ENCODE measurements at places on chromosomes 12 and 14.
A peak's percentile ranks its signal among the peaks of the same experiment; 100 is the strongest.

DNA sequence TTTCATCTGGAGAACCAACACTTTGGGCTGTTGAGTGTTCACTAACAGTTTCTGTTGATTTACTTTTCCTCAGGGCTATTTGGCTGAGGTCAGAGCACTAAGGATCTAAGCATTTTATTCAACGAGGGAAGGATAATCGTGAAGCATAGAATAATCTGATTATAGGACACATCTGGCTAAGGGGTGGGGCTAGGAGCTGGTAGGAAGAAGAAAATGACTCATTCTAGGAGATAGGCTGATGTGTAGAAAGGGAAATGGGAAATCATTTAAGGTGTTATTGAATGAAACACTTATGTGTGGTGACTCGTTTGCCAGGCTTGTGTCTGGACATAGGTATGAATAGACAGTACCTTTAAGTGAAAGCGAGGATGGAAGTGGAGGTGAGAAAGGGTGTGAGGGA, 167.2 kb downstream of the ETNK1 start:
- no peaks in the 10 kb centered on the region for H3K4me1 ChIP-seq
- H3K4me3 ChIP-seq: no peak overlapping the region
- no peaks in the 10 kb centered on the region for H3K36me3 ChIP-seq
- H3K27me3 ChIP-seq: no peaks in the 10 kb centered on the region

DNA sequence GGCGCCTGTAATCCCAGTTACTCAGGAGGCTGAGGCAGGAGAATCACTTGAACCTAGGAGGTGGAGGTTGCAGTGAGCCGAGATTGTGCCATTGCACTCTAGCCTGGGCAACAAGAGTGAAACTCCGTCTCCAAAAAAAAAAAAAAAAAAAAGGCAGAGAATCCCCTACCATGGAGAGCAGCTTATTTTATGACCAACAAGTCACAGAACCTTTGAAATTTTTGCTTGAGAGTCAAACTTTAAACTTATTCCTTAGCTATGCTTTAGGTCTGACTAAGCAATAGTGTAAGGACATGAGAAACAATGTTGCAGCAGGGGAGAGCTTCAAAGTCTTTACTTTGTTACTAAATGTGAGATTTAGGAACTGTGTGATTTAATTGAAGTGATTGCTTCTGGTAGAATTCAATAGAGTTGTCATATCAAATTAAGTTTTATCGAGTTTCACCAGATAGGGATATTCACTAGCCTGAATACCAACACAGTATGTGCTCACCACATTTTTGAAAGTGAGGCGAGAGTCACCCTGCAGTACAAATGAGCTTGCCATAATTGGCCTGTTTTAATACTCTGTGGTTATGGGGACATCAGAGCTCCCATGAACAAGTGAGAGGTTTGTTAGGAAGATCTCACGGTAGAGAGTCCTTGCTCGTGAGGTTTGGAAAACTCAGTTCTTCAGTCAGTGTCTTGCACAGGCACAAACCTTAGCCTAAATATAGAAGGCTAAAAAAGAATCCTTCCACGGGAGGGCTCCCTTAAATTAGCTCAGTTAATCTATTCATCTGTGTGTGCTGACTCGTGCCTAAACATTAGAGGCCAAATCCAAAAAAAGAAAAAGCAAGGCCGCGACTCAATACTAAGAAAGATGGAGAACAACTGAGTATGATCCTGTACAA, 108.6 kb downstream of the SAMD4A start:
- no peaks in the 10 kb centered on the region for H3K36me3 ChIP-seq
- peak; percentile 38 for DNase-seq
- H3K27ac ChIP-seq: no peak overlapping the region
- H3K4me1 ChIP-seq: peaks cover 33% of the 10 kb centered on the region

DNA sequence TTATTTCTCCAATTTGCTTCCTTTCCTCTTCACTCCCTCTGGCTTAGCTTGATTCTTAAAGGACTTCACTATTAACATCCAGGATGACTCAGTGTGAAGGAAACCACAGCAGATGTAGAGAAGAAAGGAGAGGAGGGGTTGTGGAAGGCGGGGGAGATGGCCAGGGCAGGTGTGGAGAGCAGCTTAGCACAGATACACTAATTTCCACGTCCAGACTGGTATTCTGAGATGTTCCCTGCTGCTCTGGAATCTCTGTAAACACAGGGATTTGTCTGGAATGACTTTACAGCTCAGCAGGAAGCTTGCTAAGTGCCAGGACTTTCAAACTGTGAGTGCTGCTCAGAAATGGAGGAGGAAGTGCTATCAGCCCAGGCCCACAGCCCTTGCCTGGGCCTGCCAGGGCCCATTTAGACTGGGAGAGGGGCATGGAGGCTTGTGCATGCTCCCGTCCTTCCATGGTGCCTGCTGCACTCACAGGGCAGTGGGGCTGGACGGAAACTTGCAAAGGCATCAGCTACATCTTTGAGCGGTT, 202.5 kb upstream of the DDHD1 start:
- no peak overlapping the region for H3K4me3 ChIP-seq
- H3K36me3 ChIP-seq: no peaks in the 10 kb centered on the region
- peaks cover 6% of the 10 kb centered on the region for H3K4me1 ChIP-seq
- peak overlapping the region; percentile 4 for H3K27ac ChIP-seq
- no peaks in the 10 kb centered on the region for H3K27me3 ChIP-seq
- peak; percentile 60 for DNase-seq

- no peak overlapping the region for H3K27ac ChIP-seq
- H3K27me3 ChIP-seq: no peaks in the 10 kb centered on the region
- no peaks in the 10 kb centered on the region for H3K4me1 ChIP-seq
- no peak overlapping the region for H3K4me3 ChIP-seq
- DNase-seq: no peak
Observed at GRCh38 chr12:90163975-90164374, 455.3 kb upstream of the ATP2B1 start.

DNA sequence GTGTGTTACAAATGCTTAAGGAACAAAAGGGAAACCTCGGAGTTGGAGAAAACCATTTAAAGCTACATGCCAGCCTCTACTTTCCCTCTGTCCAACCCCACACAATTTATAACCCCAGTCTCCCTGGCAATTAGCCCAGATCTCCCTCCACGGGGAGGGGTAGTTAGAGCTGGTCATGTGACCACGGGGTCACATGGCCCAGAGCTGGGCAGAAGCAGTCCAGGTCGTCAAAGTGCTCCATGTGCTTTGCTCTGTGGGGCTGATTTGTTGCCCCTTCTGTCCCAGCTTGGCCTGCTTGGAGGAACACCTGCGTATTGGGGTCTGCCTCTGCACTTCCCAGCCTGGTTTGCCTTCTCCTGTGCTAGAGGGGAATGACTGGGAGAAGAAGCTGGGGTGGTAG, 219.1 kb downstream of the RBM19 start:
- H3K4me3 ChIP-seq: no peak overlapping the region
- H3K27me3 ChIP-seq: no peaks in the 10 kb centered on the region
- H3K27ac ChIP-seq: no peak overlapping the region
- no peaks in the 10 kb centered on the region for H3K4me1 ChIP-seq
- DNase-seq: peak; percentile 4

DNA sequence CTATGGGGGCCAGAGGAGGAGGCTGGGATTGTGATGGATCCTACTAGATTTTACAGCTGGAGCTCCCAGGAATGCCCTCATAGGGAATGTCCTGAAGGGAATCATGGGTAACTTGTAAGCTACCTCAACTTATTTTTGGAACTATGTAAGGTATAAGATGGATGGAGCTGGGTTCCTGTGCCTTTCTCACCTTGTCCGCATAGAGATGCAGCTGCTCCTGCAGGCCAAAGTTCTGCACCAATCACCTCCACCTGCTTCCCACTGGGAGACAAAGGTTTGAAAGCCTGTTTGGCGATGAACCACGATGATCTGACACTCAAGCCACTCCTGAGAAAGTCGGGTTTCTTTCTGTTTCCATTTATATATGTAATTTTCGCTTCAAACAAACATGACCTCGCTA, 648 bp upstream of the AKAP5 start:
- no peak overlapping the region for H3K27ac ChIP-seq
- peak overlapping the region; percentile 65 for H3K4me3 ChIP-seq
- H3K4me1 ChIP-seq: no peaks in the 10 kb centered on the region
- no peaks in the 10 kb centered on the region for H3K27me3 ChIP-seq

- peaks cover 9% of the 10 kb centered on the region for H3K36me3 ChIP-seq
- no peaks in the 10 kb centered on the region for H3K27me3 ChIP-seq
- DNase-seq: no peak
Observed at GRCh38 chr14:104877806-104878550, 12.9 kb downstream of the CEP170B start.

- H3K36me3 ChIP-seq: no peaks in the 10 kb centered on the region
- no peak for DNase-seq
- H3K27ac ChIP-seq: no peak overlapping the region
- H3K4me1 ChIP-seq: peaks cover 14% of the 10 kb centered on the region
- no peaks in the 10 kb centered on the region for H3K27me3 ChIP-seq
Observed at GRCh38 chr12:124902916-124903315, 11.5 kb downstream of the UBC start.

DNA sequence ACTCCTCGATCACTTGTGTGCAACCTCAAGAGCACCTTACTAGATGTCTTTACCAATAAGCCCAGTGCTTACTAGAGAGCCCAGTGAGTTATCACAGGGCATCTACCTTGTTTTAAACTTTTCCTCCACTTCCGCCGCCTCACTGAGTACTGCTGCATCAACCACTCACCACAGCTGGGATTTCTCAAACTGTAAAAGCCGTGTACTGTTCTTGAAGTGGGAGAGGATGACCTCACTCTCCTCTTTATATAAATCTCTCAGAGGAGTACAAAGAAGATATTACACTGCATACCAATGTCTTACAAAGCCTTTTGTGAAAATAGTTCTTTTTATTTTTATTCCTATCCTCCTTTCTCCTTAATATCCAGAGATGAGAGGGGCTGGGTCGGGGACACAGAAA, 94.1 kb downstream of the PLCZ1 start:
- no peak overlapping the region for H3K27ac ChIP-seq
- no peaks in the 10 kb centered on the region for H3K36me3 ChIP-seq
- no peak overlapping the region for H3K4me3 ChIP-seq
- H3K27me3 ChIP-seq: no peaks in the 10 kb centered on the region
- DNase-seq: peak; percentile 89
- no peaks in the 10 kb centered on the region for H3K4me1 ChIP-seq

GRCh38 chr12:75271576-75271975, 58.5 kb downstream of the CAPS2 start:
- no peaks in the 10 kb centered on the region for H3K36me3 ChIP-seq
- H3K27ac ChIP-seq: no peak overlapping the region
- H3K4me3 ChIP-seq: no peak overlapping the region
- H3K27me3 ChIP-seq: no peaks in the 10 kb centered on the region
- no peaks in the 10 kb centered on the region for H3K4me1 ChIP-seq

- no peak for DNase-seq
- H3K27me3 ChIP-seq: peaks cover 38% of the 10 kb centered on the region
- H3K4me3 ChIP-seq: no peak overlapping the region
Observed at GRCh38 chr12:49543221-49543913, 4.5 kb downstream of the KCNH3 start.

GRCh38 chr14:76701436-76701835, 59.8 kb upstream of the VASH1 start:
- H3K27me3 ChIP-seq: no peaks in the 10 kb centered on the region
- DNase-seq: no peak
- H3K36me3 ChIP-seq: no peaks in the 10 kb centered on the region
- no peaks in the 10 kb centered on the region for H3K4me1 ChIP-seq
- H3K27ac ChIP-seq: no peak overlapping the region

DNA sequence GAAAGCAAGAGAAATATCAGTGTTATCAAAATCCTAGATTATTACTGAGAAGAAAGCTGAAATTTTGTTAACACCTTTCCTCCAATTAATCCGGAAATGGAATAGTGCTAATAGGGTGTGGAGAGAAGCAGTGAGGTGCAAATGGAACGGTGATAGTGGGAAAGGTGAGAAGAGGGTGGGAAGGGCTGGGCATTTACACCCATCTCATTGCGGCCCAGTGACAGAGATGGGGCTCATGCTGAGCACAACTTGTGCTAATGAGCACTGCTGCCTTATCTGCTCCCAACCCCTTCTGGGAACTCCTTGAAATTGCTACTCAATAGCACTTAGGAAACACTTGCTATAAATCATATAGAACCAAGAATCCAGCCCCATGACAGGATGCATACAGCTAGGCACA, 94.4 kb downstream of the PTPRR start:
- no peaks in the 10 kb centered on the region for H3K4me1 ChIP-seq
- no peaks in the 10 kb centered on the region for H3K27me3 ChIP-seq
- no peak overlapping the region for H3K4me3 ChIP-seq
- H3K27ac ChIP-seq: no peak overlapping the region
- DNase-seq: no peak
- H3K36me3 ChIP-seq: no peaks in the 10 kb centered on the region

DNA sequence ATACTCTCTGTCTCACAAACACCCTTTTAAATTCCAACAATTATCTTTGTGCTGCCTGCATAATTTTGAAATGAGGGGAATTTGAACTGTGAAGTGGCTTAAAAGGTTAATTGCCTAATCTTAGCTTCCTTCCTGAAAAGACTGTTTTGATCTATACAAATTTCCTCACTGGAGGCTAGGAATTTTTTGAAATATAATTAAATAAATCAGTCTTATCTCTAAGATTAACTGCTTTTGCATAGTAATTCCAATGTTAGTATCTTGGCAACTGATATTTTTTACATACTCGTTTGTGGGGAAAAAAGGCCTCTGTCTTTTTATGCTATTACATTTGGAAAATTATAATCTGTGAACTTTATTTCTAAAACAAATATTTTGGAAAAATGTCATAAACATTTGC, 498.5 kb downstream of the TMTC2 start:
- no peak overlapping the region for H3K4me3 ChIP-seq
- no peaks in the 10 kb centered on the region for H3K4me1 ChIP-seq
- no peak overlapping the region for H3K27ac ChIP-seq
- H3K36me3 ChIP-seq: no peaks in the 10 kb centered on the region
- no peaks in the 10 kb centered on the region for H3K27me3 ChIP-seq

DNA sequence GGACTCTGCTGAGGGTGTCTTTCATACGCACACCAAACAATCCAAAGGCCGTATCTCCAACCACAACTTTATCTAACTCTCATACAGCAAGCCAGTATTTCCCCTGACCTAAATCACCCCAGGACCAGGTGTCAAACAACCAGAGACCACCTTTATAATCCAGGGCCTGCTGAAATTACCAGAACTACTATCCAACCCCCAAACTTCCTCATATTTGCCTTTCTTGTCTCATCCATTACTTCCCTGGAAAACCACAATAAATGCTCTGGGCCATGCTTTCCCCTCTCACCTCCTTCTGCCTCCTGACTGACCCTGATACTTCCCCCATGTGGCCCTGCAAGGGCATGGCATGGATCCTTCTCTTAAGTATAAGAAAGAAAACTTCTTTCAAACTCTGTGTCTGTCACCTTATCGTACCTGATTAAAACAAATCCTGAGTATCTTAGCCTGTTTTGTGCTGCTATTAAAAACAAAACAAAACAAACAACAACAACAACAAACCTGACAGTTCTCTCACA, 44.7 kb upstream of the CRACR2A start:
- no peaks in the 10 kb centered on the region for H3K4me1 ChIP-seq
- H3K27ac ChIP-seq: no peak overlapping the region
- H3K27me3 ChIP-seq: no peaks in the 10 kb centered on the region
- no peaks in the 10 kb centered on the region for H3K36me3 ChIP-seq
- no peak for DNase-seq
